NCI-H446 treated with DMSO at 0.1 percent for 48 hours (cell line): ENCODE measurements at places on chromosomes 5 and 9.
A peak's percentile ranks its signal among the peaks of the same experiment; 100 is the strongest.

- DNase-seq = no peak
These were observed 59.2 kb downstream of the GADD45G start for GRCh38 chr9:89664010-89664409.

DNA sequence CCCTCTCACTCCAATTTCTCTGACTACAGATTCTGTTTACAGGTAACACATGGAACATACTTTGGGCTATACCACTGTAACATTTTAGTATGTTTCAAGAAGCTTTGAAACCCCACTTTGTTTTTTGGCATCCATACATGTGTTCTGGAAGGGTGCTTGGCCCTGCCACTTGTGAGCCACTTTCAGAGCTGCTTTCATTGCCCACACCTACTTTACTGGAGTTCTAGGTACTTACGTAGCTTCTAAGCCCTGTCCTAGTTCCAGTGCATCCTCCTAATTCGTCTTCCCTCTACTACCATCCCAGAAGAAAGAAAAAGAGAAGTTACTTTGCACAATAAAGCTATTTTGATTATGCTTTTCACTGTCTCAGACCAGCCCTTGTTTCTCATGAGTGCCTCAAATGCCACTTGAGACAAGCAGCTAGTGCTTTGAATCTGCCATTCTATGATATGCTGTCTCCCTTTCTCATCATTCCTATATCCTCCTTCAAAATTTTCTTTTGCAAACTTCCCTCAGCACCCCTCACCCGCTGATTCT lies 26.5 kb upstream of the C5orf47 start:
- no peak for DNase-seq

GRCh38 chr9:23245067-23245466 lies 581.0 kb downstream of the ELAVL2 start:
- no peak for DNase-seq

GRCh38 chr5:15260356-15261268 lies 239.4 kb upstream of the FBXL7 start:
- no peak for DNase-seq

- DNase-seq = no peak
These were observed 7.6 kb upstream of the EBF1 start for GRCh38 chr5:159107308-159107707.

DNA sequence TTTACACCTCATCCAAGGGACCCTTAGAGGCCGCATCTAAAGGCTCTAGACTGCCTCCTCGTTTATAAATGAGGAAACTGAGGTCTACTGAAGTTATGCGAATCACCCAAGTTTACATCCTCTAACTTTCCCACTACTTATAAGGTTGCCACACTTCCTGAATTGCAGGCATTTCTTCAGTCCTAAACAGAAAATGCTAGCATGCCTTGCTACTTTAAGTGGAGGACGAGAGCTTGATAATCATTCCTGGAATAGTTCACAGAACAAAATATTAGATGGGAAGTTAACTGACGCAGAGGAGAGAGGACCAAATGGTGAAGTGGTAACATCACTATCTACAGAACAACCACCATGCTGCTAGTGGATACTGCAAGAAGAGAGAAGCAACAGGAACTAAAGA lies 85.8 kb downstream of the GNAQ start:
- no peak for DNase-seq

- no peak for DNase-seq
These were observed 416.1 kb upstream of the IRX4 start for GRCh38 chr5:2298781-2299180.

GRCh38 chr5:35371951-35372426 lies 141.7 kb upstream of the PRLR start:
- DNase-seq = peak; percentile 20

DNA sequence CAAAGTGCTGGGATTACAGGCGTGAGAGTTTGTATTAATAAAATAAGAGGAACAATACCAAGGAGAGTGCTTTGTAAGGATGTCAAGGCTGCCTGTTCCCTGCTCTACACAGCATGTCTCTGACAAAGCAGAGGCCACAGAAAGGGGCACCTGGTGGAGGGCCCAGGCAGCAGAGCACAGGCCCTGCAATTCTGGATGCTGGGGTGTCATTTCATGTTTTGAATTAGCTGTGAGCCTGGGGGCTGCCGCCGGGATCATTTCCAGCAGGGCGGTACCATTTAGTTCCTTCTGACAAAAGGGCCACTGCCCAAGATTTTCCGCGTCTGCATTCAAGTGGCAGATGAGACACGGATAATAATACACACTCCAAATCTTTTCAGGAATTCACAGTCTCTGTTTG lies 396.9 kb downstream of the GADD45G start:
- no peak for DNase-seq

- DNase-seq = no peak
These were observed 670.5 kb upstream of the SEMA6A start for GRCh38 chr5:117245130-117245529.
